ENCODE measurements at places on chromosomes 11 and 22.
A peak's percentile ranks its signal among the peaks of the same experiment; 100 is the strongest.

DNA sequence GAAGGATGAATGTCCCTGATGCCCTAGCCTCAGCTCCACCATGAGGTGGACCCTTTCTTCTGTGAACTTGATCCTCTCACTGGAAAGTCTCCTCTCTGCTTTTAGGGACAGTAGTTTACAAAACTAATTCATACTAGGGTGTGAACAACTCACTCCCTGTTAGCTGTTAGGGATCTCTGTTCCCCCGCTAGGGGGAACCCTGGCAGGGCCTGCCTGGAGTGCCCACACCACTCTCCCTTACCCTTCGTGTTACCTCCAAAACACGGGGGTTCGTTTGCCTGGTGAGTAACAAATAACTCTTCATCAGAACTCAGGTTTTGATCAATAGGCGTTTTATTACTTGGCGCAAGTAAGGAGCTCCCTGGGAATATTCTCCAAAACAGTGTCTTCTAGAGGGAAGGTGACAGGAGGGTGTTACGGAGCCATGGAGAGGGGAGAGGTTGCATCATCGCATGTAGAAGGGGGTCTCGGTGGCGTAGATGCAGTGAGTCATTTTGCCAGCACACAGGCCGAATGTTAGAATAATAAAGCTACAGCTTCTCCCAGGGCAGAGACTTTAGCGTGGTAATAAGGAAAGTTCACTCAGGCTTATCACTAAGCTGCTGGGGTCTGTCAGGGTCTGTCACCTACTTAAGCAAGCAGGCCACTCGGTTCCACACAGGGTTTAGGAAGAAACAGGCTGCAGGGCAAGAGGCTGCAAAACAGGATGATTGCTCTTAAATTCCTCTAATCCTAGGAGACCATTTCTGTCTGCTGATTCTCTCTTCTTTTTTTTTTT, 45.8 kb downstream of the C11orf96 start:
- DNase-seq = no peak

DNA sequence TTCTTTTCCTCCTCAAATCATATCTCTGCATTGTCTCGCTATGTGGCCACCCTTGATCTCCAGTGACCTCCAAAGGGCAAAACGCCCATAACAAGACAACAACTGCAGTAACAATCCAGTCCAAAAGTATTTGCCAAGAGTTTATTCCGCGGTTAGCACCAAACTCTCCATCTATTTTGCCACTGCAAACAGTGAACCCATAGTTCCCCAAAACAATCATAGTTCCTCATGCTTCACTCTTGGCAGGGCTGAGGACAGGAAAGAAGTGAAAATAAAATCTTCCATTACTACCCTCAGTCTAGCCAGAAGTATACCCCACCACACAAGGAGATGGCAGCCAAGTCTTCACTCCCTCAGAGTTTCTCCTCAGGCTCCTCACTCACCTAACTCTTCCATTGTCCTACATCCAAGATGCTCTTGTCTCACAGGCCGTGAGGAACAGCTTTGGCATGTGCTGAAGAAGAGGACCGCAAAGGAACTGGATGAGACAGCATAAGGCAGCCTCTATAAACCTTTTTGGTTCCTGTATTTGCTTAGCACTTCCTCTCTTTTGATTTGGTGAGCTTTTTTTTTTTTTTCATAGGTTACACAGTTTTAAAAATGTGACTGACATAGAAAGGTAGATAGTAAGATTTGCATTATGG, at the start of gene LPXN:
Gene LPXN, minus strand, starts transcription at position 480 of the 644 bp plus-strand sequence. Its CDS starts 84 bp downstream, at position 396.
- DNase-seq = no peak

GRCh38 chr11:8793114-8793777, 110.7 kb downstream of the RPL27A start:
- DNase-seq = no peak

DNA sequence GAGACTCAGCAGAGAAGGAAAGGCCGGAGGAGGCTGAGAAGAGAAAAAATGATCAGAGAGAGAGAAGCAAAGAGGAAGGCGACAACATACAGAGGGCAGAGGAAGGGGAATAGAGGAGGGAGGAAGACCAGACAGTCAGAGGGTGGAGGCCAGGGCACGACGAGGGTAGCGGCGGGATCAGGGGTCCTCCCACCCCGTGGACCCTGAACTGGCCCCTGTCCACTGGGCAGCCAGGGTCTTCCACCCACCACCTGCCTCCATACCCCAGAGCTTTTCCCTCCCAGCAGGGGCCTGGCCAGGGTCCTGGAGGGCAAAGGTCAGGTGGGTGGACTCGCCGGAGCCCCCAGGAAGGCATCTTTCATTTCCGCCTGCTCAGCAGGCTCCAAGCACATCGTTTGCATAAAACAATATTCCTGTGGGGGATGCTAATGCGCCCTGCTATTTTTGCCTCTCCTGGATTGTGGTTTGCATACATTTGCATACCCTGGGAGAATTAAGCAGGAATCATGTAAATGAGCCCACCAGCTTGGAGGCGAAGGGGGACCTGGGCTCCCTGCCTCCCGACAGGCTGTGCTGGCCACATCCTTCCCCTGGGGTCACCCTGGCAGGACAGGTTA, 394.1 kb downstream of the MN1 start:
- no peak for DNase-seq

DNA sequence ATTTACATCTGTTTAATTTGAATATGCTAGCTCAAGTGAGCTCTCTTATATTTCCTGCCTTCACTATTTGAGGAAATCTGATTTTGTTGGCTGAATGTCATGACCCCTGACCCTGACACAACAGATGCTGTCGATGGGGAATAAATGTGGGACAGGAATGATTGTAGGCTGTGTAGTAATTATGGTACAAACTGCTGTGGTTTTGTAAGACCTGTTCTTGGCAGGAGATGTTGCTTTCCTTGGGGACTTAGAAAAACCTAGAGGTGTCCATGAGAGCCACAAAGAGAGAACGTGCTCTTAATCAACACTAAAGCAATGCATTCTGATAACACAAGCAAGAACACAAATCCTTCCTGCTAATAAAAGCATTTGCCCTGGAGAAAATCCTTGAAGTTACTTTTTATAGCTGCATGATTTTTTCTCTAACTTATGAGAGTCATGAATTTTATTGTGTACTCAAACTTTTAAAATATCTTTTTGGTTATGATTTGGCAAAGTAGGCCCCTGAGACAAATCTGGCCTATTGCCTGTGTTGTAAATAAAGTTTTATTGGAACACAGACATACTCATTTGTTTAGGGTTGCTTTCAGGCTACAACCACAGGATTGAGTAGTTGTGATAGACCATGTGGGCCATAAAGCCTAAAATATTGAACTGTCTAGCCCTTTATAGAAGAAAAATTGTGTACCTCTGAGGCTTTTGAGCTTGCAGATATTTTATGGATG, 90.2 kb downstream of the DDX10 start:
- DNase-seq = no peak

DNA sequence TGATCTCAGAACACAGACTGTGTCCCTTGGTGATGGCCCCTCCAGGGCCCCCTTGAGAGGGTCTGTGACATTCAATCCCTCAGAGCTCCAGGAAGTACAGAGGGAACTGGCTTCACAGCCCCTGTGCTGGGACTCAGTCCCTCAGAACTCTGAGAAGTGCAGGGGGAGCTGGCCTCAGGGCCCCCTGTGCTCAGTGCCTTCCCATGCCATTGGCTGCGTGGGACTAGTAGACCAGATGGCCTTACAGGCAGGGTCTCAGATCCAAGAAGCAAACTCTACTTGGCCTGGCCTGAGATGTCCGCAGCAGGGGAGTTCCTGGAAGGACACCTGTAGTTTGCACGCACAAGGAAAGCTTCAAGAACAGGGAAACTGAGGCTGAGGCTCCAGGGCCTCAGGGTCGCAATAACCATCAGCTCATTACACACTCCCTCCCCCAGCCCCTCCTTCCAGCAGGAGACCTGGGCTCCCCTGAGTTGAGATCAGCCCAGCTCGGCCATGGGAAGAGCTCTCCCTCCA, 138.4 kb downstream of the BRD1 start:
- no peak for DNase-seq

DNA sequence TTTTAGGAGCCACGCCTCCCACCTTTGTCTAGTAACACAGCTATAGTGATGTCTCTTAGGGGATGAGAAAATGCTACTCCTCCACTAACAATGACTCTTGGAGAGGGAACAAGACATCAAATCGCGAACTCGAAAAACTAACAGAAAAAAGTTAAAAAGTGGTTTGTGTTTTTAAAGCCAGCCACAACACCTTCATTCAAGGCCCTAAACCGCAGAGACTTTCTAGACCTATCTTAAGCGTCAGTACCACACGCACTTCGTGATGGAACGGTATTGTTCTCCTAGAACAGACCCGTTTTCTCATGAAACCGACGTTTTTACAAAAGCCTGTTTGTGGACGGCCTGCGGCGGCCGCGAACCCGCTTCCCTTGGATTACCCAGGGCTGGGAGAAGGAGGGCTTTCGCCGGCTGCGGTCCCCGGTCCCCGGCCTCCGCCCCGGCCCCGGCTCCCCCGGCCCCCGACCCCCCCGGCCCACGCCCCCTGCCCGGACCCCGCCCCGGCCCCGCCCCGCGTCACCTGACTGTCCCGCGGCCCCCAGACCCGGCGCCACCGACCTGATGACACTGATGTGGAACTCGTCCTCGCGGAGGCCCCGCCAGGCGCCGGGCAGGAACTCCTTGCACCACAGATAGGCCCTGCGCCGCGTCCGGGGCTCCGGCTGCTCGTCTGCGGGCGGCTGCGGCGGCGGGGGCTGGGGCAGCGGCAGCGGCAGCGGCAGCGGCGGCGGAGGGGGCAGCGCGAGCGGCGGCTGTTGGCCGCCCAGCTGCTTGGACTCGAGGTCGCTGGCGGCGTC, 718 bp downstream of the CHKA start:
- DNase-seq = no peak

DNA sequence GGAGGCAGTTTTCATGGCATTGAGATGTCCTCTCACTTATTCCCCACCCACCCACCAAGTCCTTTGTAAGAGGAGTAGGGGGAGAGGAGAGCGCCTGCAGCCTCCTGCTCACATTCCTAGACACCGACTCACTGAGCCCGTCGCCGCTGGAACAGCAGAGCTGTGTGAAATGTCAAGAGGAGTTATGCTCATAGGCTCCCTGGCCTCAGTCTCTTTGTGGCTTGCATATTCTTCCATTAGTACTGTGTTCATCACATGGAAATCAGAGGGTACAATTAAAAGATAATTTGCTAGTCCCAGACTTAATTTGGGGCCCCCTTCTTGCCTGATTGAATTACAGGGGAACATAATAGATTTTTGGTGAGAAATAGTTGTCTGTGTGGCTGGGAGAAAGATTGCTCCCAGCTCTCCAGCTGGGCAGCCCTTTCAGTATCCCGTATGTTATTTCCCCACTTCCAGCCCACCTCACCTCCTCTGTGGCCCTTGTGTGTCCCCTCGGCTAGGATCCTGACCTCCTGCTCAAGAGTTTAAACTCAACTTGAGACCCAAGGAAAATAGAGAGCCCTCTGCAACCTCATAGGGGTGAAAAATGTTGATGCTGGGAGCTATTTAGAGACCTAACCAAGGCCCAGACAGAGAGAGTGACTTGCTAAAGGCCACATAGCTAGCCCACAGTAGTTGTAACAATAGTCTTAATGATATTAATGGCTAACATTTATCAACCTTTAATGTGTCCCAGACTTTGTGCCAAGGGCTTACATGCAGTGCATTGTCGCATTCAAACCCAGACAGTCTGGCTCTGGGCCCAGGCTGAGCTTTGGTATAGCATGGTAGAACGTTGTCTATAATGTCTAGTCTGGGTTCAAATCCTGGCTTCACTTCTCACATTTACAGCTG, 32.2 kb downstream of the LIMK2 start:
- DNase-seq = no peak

DNA sequence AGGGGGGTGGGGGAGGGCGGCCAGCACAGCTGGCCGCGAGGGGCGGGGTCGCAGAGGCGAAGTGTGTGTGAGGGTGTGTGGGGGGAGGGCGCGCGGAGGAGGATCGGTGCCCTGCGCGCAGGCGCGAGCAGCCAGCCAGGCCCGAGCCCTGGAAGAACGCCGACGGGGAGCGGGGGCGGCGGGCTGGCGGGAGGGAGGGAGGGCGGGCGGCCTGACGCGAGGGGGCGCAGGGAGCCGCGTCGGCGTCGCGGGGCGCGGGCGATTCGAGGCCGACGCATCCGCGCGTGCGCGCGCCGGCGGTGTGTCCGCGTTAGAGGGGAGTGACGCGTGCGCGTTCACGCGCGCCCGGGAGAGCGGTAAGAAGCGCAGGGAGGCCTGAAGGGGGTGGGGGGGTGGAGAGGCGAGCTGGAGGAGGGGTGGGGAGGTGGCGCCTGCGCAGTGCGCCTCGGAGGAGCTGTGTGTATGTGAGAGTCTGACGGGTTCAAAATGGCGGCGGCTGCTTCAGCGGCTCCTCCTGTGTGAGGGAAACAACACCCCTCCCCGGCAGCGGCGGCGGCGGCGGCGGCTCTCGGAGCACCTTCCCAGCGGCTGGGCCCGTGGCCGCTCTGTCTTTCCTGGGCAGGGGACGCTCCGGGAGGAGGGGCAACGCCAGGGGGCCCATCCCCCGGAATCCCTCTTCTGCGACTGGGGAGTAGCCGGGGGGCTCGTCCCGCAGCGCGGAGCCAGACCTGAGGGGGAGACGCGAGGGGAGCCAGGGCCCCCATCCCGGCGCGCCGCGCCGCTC, at the start of gene KDM2A:
Gene KDM2A, plus strand, starts transcription at position 463 of the 784 bp plus-strand sequence. CDS start 2,054 bp downstream, outside the sequence.
- DNase-seq = peak; percentile 94

GRCh38 chr11:78802058-78802761, 227.5 kb upstream of the NARS2 start:
- no peak for DNase-seq

DNA sequence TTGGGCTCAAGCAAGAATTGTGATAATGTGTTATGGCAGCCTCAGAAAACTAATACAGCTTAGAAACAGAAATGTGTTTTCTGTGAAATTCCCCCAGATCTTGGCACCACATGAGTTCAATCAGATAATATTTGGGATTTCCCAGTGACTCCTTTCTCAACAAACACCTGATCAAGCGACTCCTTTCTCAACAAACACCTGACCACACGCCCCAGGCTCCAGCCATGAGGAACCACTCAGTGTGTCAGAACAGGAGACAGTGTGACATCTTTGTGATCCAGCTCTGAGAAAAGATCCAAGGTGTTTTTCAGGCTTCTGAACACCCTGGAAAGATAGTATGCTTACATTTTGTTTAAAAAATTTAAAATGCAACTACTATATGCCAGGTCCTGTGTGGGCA, 1.9 kb upstream of the UVRAG start:
- DNase-seq = no peak

- no peak for DNase-seq
Observed at GRCh38 chr22:29948385-29948769, 65.4 kb downstream of the MTMR3 start.

DNA sequence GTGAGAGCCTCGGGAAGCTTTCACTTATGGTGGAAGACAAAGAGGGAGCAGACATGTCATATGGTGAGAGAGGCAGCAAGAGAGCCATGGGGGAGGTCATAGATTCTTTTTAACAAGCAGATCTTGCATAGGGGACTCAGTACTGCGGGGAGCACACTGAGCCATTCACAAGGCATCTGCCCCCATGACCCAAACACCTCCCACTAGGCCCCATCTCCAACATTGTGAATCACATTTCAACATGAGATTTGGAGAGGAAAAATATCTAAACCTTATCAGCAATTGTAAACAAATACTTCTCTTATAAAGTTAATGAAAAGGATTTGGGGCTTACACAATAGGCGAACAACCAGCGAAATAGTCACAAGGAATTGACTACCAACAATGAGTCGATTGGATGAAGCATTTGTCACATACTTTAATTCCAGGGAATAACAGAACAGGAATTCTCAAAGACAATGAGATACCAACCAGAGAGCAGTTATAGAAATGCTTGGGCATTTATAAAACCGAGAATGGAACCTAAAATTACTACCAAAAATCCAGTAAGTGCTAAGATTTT, 7.3 kb downstream of the DDI1 start:
- DNase-seq = no peak

- no peak for DNase-seq
Observed at GRCh38 chr22:37665487-37665886, 7.0 kb downstream of the PDXP start.
